ENCODE measurements at places on chromosomes 4 and X.

DNA sequence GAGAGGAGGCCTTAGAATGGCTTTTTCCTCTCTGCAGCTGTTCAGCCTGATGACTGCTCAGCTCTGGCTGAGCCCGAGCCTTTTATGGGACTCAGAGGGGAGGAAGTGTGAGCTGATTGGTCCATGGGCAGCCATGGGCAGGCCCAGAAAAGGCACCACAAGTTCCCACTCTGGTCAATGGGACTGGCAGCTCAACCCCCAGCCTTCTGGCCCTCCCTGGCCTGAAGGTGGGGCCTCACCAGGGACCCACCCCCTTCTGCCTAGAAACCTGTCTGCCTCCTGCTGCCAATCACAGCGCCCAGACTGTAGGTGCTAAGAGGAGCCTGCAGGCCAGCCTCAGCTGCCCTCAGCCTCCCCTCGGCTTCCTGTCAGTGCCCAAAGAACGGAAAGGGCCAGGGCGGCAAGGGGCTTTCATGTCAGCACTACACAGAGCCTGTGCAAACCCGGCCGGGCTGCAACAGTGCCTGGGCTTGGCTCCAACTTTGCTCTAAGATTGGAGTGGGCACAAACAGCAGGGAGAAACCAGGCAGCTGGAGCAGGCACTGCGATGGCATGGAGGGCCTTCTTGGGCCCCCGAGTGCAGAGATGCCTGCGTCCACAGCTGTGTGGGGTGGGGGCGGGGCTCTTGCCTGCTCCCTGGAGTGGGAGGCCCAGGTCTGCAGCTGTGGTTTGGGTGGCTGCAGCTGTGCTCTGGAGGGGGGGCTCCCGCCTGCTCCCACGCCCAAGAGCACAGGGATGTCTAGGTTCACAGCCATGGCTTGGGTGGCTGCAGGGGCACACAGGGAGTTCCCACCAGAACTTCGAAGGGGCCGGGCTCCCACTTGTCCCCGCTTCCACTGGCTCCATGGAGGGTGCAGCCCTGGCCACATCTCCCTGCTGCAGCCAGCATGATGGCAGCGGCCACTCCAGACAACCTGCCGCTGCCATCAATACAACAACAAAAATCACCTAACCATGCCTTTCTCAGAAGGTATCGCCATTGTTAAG lies 92.6 kb downstream of the NXF2 start:
- DNase-seq: peak; percentile 22

DNA sequence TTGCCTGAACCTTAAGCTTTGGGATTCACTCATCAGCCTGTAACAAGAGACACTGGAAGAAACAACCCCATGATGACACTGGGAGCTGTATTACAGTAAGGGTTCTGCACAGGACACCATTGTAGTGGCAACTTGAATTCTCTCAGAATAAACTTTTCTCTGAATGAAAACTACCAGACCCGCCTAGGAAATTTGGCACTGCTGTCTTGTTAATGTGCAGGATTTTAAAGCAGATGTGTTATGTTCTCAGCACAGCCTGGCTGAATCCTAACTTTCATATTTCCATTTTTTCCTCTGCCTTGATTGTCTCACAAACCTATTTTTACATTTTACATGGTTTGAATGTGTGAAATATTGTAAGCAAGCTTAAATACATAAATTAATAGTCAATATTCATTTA lies 253.6 kb downstream of the UNC5C start:
- DNase-seq: no peak

- peak; percentile 35 for DNase-seq
Observed at GRCh38 chr4:20773144-20773997, 73.1 kb downstream of the PACRGL start.

DNA sequence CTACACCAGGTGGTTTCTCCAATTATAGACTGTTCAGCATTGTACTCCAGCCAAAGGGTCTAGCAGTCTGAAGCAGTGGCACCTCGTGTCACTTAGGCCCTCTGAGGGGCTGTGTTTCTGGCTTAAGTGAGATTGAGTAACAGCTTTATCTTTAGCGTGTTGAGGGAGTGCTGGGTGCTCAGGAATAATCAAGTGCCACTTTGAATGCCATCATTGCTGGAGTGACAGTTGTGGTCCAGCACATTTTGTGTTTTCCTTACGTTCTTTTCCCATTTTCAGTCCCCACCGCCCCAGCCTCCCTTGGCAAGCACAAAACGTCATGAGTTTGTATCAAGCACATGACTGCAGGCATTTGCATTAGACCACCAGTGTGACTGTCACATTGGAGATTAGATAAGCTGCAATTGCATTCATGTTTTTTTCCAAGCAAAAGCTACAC lies 58.7 kb downstream of the FNIP2 start:
- no peak for DNase-seq

- DNase-seq: no peak
Observed at GRCh38 chr4:46586566-46586965, 196.6 kb upstream of the GABRA2 start.

DNA sequence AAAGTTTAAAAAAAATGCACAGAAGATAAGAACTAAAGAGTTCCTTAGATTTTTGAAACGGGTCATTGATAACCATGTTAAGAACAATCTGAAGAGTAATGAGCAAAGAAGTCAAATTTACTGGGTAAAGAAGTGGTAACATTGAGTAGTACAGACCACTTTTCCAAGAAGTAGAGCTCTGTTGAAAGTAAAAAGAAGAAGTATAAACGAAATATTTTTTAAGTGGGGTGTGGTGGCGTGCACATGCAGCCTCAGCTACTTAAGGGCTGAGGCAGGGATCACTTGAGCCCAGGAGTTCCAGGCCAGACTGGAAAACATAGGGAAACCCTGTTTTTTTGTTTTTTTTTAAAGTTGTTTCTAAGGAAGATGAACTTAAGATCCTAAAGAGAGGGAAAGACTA lies 68.5 kb downstream of the UBA6 start:
- DNase-seq: no peak

- no peak for DNase-seq
Observed at GRCh38 chr4:10841697-10842096, 157.1 kb upstream of the CLNK start.

DNA sequence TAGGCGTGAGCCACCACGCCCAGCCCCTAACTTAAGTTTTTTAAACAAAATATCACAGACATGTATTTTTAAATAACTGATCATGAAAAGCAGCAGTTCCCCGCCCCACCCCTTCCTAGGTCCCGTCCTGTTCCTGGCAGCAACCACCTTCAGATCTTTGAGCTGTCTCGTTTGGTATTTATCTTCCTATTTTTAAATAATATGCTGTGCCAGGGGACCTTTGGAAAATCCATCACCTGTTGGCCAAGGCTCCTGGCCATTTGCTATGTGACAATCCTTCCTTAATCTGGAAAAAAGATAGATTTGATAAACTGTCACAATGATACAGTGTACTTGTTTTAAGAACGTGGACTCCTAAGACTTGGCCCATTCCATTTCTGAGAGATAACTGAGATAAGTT lies 10.7 kb downstream of the GATB start:
- DNase-seq: no peak

DNA sequence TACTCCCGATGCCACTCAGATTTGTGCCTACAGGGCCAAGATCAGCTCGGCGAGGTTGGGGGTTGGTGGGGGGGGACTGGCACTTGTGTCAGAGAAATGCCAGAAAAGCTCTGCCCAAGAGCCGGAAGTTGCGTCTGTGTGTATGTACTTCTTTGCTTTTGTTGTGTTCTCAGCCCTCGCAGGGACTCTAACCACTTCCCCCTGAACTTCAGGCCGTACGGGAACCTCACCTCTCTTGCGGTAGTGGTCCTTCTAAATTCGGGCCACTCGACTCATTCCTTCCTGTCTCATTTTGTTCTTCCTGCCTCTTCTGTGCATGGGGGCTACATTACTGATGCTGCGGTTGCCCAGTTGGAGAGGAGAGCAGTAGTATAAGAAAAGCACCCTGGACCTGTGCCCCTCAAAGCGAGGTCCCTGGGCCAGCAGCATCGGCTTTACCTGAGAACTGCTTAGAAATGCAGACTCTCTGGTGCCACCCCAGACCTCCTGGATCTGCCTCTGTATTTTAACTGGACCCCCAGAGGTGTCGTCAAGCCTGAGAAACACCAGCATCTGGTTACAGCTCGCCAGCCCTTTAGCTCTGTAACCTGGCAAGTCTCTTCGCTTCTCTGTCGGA lies 146.3 kb upstream of the RPS6KA3 start:
- peak; percentile 37 for DNase-seq

DNA sequence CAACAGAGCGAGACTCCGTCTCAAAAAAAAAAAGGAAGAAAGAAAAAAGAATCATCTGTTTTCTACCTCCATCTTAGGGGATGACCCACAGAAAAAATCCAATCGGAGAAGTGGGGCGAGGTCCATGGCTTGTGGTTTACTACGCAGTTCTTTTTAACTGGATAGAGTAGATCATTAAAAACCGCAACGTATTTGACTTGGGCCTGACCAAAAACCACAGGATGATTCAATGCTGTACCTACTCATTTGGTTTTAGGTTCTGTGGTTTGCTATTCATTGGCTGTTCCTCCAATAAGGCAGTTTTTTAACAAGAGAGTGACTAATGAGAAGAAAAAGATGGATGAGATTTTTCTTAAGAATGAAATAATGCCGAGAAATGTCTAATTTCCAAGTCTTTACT lies 83.7 kb downstream of the FREM3 start:
- peak; percentile 24 for DNase-seq

DNA sequence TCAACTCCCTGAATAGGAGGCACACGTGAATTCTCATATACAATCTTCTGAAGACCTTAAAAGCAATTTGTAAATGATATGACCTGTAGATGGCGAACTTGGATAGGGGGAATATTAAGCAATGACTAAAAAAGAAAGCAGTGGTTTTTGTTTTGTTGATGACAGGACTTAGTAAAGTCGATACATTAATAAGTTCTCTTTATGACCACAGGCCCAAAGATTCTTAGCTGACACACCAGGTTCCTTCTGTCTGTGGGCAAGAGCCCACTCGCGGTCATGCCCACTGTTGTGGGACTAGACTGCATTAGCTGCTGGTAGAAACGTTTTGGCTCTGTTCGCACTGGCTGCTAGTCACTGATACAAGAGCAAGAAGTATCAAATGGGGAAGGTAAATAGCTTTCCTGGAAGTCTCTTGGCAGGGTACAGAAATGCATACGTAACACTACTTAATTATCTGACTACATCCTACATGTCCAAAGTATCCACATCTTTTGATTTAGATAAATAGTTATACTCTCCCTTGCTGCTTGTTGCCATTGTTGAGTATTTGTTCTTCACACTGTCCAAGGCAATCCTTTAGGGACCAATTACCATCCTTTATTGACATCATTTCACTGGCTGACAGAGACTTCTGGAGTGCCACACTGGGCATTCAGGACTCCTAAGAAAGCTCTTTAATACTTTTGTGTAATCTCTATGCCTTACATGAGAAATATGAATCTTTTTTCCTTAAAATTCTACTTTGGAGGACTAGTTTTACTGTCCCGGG lies 31.0 kb downstream of the ALPK1 start:
- no peak for DNase-seq

- DNase-seq: no peak
Observed at GRCh38 chrX:19381326-19381725, 37.6 kb downstream of the PDHA1 start.

GRCh38 chr4:15413010-15413622 lies 14.7 kb upstream of the C1QTNF7 start:
- no peak for DNase-seq

GRCh38 chrX:153966841-153967535 lies 4.6 kb downstream of the HCFC1 start:
- DNase-seq: peak; percentile 71

- DNase-seq: no peak
Observed at GRCh38 chr4:41693629-41694028, 54.9 kb downstream of the PHOX2B start.

DNA sequence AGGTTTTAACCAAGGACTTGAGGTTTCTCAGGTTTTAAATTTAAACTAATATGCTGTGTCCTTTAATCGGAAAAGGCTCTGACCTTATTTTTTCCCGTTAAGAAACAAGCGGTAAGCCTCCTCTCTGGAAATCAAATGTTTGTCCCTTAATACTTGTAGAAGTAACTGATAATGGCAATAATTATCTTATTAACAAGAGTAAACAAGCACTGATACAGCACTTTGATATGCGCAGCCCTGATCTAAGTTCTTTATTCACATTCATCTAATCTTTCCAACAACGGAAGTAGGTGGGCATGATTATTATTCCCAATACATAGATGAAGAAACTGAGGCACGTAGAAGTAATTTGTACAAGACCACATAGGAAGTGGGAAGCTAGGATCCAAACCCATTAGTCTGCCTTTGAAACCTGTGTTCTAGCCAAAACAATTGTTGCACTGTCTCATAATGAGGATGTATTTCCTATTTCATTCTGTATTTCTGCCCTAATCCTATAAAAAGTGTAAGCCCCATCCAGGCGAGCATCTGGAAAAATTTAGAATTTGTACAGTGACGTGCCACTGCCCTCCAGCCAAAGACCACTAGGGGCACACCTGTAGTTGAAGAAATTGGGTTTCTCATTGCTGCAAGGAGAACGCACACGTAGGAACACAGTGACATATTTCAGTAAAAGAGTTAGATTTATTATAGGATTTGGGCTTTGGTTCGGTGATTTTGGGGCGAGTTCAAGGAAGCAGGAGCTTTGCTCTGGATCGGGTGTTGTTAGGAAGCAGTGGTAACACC lies 606 bp downstream of the CXorf58 start:
- DNase-seq: peak; percentile 22

DNA sequence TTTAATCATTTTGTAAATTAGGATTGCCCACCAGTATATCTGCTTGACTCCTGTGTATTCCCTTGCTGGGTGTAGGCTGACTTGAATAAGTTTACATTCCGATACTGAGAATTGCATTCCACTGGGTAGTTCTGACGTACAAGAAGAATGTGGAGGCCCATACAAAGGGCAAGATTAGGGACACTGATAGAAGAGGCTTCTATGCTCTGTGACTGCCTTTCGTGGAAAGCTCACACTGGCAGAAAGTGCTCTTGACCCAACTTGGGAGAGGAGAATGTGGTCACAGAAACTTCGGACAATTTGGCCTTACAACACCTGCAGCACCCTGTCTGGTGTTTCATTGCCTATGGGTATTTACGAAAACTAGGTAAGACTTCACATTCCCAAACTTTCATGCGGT lies 126.3 kb downstream of the RAPGEF2 start:
- DNase-seq: no peak

DNA sequence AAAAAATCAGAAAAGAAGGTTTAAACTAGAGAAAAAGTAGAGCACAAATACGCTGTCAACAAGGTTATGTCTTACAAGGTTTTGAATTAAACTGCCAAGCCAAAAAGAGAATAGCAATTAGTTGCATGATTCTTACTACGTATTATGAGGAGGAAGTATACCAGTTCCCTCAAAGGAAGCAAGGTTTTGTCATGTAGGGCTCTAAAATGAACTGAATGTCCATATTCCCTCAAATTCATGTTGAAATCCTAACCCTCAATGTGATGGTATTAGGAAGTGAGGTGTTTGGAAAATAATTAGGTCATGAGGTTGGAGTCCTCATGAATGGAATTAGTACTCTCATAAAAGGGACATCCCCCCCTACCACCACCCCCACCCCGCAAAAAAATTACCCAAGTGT lies 201.0 kb downstream of the FBXW7 start:
- DNase-seq: no peak

GRCh38 chrX:109270580-109271484 lies 211.1 kb downstream of the GUCY2F start:
- peak; percentile 41 for DNase-seq

All from stimulated activated CD8-positive, alpha-beta memory T cell treated with anti-CD3 and anti-CD28 coated beads, Interleukin-4, amount 100 ng/mL, for 48 hours (primary cell).